ENCODE measurements at places on chromosomes 1 and 21.

- no peak for DNase-seq
Observed at GRCh38 chr1:2441746-2442145, 29.4 kb upstream of the PEX10 start.

DNA sequence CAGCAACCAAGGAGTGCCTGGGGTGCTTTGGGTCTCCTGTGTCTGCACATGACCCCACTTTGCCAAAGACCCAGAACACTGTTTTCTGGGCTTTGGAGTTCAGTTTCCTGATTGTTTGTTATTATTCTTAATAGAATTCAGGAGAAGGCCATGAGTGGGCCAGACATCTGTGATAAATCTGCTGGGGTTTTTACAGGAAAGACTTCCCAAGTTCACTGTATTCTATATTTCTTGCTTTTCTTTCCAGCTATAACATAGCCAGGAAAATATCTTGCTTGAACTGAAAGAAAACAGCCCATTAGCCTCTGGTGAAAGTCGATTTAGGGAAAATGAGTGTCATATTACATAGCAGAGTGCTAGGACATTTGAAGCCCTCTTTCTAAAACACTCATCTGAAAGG lies 345.1 kb upstream of the USP24 start:
- DNase-seq: no peak

DNA sequence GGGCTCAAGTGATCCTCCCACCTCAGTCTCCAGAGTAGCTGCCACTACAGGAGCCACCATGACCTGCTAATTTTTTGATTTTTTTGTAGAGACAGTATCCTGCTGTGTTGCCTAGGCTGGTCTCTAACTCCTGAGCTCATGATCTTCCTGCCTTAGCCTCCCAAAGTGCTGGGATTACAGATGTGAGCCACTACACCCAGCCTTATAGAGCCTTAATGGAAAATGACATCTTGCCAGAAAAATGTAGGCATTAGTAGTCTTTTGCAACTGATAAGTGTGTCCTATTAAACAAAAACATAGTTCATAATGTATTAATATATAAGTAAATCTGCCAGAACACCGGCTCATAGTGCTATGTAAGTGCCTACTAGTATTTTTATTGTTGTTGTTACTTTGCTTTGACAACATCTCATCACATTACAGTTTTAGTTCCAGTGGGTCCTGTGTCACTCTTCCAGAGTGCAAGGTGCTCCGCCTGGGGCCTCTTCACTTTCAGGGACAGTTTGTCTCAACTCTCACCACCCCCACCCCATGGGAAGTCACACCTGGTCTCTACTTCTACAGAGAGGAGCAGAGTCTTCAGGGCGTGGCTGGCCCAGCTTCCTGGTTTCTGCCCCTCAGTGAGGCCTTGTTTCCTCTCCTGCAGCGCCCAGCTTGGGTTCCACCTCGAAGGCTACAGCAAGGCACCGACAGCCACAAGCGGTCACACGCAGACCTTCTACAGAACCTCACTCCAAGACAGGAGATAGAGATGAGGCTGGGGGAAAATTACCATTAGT lies 30.1 kb downstream of the RHOU start:
- no peak for DNase-seq

- DNase-seq: no peak
Observed at GRCh38 chr1:65668368-65668767, 124.3 kb upstream of the PDE4B start.

GRCh38 chr21:34984356-34985058 lies 64.6 kb downstream of the RUNX1 start:
- DNase-seq: no peak

DNA sequence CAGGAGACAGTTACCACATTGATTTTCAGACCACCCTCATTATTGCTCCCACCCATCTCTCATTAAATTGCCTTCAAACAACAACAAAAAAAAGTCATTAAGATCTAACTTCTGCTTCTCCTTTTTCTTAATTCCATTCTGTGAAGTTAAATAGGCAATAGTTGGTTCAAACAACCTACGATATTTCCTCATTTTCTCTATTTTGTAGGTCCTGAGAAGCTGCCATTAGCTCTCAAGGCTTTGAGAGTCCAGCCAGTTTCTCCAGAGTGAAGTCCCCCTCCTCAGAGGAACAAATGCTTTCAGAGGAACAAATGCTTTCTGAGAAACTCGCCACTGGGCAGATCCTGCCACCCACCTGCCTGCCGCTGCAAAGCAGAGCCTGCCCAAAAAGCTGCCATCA lies 125.6 kb downstream of the ETS2 start:
- DNase-seq: no peak

GRCh38 chr1:46583494-46583893 lies 20.6 kb downstream of the MKNK1 start:
- no peak for DNase-seq

DNA sequence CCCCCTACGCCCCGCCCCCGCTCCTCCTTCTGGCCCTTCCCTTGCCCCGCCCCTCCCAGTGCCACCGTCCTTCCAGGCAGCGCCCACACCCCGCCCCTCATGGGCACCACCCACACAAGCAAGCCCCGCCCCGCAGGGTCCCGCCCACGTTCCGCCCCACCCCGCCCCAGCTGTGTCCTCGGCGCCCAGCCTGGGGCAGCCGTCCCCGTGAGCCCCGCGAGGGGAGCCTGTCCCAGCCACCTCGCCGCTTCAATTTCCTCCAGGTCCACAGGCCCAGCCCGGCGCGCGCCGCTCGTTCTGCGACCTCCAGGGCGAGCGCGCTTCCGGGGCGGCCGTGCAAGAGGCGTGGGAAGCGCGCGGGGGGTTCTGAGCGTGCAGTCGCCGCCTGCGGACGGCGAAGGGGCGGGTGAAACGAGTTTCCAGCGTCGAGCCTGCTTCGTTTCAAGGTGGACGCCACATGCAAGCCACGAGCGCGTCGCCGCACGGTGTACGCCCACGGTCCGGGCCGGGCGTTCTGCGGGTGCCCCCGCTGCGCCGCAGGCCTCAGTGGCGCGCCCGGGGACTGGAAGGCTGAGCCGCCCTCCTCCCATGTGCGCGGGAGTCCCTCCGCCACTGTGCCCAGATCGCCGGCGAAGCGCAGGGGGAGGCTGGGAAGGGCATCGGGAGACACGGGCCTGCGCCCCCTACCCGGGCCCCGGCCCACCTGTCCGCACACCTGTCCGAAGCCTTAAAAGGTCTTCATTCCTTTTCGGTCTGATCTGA lies 10.8 kb upstream of the FAAP20 start:
- peak; percentile 94 for DNase-seq

DNA sequence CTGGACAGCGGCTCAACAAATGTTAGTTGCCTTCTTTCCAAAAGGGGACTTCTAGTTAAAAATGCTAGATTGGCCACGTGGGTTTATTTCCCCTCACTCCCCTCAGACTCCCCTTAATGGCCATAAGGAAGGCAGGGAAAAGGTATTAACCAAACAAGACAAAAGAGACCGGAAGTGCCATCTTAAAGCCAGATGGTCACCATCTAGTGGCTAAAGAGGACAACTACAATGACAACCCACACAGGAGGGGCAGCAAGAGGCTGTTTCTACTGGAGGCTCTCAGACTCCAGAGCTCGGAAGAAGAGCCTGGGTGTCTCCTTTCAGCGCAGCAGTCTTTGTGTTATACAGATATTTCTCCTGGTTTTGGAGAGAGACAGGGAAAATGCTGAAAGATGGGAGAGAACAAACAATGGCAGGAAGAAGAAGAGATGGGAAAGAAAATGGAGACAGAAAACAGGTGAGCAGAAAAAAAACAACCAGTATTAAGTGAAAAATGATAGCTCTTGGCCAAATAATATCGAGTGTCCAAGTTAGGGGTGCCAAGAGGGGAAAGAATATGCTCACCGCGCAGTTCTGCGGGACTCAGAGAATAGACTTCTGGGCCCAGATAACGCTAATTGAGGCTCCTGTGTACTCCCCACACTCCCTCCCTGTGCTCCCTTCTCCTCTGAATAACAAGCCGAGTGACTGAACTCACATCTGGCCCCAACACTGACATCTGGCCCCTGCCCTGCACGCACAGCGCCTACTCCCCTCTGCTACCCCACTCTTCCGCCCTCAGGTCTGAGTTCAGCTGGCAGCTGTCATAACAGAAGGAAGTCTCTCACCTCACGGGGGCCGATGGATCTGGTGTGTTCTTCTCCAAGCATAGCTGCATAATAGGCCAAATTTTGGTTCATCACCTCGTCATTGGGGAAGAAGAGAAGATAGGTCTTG lies 9.6 kb downstream of the P3H1 start:
- DNase-seq: peak; percentile 73

DNA sequence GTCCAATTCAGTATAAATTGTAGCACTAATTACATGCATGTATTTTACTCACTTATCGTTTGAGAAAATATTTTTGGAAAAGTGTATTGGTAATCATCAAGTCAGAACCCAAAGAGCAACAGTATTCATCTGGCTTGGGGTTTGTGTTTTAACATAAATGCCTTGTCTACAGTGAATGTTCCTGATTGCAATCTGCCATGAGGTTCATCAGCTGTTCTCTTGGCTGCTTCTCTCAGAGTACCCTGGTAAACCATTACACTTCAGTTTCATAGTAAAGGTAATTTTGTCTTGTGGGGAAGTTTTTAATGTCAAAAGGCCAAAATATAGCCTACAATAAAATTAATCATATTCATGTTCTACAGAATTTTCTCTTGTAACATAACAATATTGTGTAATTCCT lies 150.3 kb downstream of the IFI44 start:
- no peak for DNase-seq

- DNase-seq: no peak
Observed at GRCh38 chr1:168629466-168629865, 53.1 kb downstream of the XCL1 start.

- DNase-seq: no peak
Observed at GRCh38 chr1:203901581-203901980, 40.2 kb downstream of the SNRPE start.

DNA sequence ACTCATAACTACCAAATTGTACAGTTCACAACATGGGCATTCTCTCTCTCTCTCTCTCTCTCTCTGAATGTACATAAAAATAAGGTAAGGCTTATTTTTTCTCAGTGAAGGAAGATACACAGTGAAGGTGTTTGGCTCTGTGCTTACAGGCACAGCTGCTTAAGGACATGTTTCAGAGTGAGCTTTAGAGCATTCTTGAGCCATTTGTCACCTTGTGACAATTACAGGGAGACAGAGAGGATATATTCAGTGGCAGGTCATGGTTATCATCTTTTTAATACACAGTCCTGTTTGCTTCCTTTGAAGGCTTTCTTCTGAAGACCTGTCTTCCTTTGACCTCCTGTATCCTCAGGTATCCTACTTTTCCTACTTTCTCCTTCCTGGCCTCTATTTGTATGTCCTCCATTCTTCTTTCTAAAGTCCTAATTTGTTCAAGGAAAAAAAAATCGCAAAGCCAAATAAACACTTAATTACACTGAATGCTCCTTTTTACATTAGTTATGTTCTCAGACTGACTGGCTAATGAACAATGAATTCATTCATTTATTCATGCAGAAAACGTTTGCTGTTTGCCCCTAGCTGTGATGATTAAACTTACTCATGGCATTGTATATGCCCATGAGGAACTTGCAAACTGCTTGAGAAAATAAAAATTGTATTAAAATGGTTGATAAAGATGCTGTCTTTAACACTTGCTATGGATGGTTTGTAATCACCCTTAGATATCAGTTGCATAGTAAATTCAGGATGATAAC lies 33.4 kb downstream of the HSD17B7 start:
- no peak for DNase-seq

DNA sequence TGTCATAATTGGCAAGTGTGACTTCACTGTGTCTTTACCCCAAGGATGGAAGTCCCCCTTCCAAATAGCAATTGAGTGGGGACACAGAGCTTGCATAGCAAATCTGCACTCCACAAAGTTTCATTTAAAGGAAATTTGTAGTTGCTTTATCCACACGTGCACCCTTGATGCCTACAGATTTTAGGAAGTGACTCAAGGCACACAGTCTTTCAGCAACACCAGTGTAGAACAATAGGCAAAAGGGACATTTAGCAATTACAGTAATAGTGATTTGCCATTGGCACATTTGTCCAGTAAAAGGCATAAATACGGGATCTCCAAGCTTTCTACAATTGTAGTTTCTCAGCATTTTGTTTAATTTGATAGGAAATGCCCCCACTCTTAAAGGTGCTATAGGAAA lies 43.4 kb upstream of the KAZN start:
- no peak for DNase-seq

- DNase-seq: no peak
Observed at GRCh38 chr1:244187310-244187709, 136.2 kb downstream of the ZBTB18 start.

GRCh38 chr1:25209516-25209915 lies 22.8 kb downstream of the SYF2 start:
- no peak for DNase-seq
